ENCODE measurements at places on chromosomes 16 and 17. TPM values are rescaled to one million over a fixed set of nuclear protein-coding genes. Genes with fewer than 3 reads are reported as not detected.

DNA sequence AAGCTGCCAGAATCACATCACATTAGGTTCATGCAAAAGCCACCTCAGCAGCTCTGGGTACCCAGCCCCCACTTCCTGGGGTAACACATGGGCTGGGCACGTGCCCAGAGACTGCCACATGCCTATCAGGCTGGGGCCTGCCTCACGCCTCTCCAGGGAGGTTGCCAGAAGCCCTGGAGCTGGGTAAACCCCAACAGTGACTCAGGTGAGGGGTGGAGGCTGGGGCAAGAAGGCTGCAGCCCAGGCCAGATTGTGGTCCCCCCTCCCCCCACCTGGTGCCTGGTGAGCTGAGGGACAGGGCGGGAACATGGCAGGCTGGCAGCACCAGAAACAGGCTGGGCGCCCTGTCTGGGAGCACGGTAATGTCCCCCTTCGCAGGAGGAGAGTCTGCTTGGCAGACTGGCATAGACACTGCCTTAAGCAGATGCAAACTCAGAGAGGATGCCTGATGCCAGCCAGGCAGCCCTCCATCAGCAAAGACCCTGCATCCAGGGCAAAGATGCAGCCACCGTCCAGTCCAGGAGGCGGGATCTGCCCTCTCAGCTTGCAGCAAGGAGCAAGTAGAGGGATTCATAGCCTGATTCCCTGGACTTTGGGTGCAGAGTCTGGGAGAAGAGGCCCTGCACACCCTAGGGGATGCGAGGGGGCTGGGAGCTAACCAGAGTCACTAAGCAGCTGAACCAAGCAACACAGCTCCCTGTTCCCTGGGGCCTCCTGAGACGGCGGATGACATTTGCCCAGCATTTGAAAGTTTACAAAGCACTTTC lies 28.8 kb downstream of the NGFR start:
- no peak for DNase-seq

DNA sequence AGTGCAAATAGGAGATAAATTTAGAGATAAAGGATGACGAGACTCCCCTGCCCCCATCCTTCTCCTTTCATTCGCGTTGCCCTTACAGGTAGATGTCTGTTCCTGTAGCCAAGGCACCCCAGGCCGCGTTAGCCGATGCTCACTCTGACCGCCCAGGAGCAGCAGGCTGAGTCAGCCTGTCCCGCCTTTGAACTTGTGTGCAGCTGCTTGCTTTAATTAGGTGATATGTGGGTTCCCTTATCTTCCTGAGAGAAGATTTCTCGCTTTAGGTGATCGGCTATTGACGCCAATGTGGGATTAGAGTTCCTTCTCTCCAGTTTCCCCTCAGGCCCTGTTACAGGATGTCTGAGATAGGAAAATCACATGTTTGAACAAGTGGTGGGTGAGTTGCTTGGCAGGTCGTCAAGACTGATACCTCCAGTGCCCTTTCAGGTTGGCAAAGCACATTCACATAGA lies 119.5 kb downstream of the MSI2 start:
- DNase-seq = no peak

GRCh38 chr17:5861854-5862253 lies 208.3 kb upstream of the WSCD1 start:
- DNase-seq = no peak

DNA sequence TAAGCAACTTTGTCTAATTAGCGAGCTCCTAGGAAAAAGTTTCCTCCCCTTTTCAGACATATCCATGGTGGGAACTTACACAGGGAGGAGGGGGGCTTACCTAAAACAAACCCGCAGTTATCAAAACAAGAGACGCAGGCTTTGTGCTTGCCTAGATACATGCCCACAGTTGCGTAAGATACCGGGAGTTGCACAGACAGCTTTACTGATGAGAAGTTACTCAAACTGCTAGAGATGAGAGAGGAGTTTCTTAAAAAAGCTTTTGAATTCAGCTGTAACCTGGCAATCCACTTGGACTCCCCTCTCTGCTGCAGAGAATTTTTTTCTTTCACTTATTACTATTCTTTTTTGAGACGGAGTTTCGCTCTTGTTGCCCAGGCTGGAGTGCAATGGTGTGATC lies 6.8 kb upstream of the ZP2 start:
- no peak for DNase-seq

DNA sequence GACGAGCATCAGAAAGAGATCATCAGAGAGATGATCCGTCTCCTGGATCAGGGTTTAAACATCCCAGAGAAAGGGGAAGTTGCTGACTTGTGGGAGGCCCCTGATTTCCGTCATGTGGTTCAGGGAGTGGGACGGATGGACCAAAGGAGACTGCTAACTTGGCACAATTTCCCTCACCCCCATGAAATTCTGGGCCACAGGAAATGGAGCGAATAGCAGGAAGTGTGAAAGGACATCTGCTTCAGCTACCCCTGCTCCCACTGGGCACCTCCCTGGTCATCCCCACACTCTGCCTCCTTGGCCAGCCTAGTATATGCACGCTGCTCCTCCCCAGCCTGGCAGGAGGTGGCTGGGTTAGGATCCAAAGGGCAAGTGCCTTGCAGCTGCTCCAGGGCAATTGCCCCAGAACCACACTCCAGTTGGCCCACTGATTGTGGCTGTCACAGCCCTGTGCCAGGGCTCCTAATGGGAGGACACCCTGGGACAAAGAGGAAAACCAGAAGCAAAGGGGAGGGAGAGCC lies 1.3 kb downstream of the ARRB2 start:
- no peak for DNase-seq

- no peak for DNase-seq
Observed at GRCh38 chr16:399340-400019, 2.2 kb upstream of the DECR2 start.

- no peak for DNase-seq
Observed at GRCh38 chr17:1177016-1177700, 2.6 kb downstream of the ABR start.

DNA sequence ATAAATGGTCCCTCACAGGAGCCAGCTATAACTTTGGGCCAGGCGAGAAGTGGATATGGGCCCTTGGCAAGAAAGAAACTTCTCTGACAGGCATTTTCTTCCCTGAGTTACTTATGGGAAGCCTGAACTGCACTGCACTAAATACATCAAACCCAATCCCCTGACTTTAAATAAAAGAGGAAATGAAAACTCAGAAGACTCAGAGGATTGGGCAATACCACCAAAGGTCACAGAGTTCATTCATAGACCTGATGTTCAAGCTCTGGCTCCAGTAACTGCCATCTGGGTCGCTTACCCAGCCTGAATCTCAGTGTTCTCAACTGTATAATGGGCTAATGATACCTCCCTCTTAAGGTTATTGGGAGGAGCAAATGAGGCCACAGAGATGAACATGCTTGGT lies 815 bp downstream of the KRT35 start:
- no peak for DNase-seq

DNA sequence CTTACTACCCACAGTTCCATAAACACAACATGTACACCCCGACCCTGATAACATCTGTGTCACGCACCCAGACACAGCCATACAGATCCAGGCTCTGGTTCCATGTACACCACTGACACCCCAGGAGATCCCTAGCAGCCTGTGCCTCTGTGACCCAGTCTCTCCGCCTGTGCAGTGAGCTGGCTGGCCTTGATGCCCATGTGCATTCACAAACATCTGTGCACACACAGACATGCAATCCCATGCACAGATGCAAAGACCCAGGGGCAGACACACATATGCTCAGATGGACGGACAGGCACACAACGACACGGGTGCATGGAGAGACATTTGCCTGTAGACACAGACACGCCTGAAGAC lies 4.1 kb downstream of the CCDC102A start:
- DNase-seq = no peak

- DNase-seq = no peak
Observed at GRCh38 chr16:30585022-30585399, 486 bp downstream of the ZNF785 start.

DNA sequence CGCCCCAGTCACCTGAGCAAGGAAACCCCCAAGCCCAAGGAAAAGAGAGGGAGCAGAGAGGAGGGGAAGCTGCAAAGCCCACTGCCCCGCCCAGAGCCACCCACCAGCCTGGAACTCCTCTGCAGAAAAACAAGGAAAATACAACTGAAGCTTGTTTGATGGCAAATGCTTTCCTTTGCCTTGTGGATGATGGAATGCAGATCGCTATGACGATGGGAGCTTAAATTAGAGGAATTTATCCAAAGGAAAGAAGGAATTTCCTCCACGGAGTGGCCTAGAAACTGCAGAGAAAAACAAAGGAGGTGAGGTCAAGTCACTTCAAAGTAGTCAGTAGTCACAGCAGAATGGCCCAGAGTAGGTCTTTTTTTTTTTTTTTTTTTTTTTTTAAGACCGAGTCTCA lies 31.5 kb upstream of the ASGR2 start:
- DNase-seq = no peak

DNA sequence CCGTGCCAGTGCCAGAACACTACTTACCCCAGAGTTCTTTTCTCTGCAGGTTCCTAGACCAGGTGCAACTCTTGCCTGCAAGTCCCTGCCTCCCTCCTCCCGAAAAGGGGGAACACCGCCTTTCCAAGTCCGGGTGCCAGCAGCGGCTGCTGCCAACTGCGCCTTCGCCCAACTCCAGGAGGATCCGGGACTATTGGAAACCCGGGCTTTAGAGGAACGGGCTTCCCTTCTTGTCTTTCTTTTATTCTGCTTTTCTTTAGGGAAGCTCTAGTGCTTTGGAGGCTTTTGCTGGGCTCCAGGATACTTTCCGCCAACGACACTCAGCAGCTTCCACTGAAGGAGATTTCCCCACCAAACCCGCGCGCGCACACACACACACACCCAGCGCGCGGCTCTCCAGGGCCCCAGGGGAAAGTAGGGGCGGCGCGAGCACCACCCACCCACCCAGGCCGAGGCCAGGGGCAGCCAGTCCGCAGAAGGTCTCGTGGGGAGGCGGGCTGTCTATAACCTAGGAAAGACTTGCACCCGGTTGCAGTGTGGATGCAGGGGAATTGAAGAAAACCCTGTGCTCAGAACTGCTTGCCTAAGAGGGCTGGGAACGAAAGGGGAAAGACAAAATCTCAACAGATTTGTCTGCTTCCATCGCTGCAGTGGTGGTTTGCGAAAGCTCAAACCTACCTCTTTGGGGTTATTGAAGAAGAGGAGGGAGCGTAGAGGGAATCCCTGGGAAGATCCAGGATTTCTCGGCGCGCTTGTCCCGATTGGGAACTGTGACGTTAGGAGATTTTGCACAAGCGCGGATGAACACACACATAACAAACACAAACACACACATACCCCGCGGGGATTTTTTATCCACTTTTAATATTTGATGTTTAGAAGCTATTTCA lies 977 bp upstream of the CA10 start:
- no peak for DNase-seq

The RAB26 gene
- 3.4 TPM for polyA plus RNA-seq

The GNAO1 gene
- 6.3 TPM for polyA plus RNA-seq

The IL32 gene
- polyA plus RNA-seq = 40.2 TPM

The POLG2 gene
- polyA plus RNA-seq = 44.7 TPM

The LRRC37A gene
- 2.5 TPM for polyA plus RNA-seq
